ENCODE measurements at places on chromosomes 6 and 20.
A peak's percentile ranks its signal among the peaks of the same experiment; 100 is the strongest.

DNA sequence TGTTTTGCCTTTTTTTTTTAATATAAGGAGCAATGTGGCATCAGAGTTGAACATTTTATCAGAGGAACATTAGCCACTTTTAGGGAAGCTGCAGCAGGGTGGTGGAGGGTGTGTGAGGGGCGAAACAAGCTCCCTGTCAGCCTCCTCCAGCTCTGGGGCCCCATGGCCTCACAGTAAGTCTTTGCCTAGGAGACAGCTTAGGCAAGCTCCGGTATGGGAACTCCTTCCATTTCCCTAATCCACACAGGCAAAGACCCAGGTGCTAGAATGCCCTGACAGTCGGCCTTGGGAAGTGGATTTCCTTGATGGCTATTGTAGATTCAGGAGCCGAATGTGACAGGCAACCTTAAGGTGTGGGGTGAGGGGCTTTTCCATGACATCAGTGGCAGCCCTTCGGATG is 862 bp downstream of the PRND start:
- DNase-seq = no peak
- peaks cover 9% of the 10 kb centered on the region for H3K4me1 ChIP-seq
- H3K27ac ChIP-seq = no peak overlapping the region
- no peak overlapping the region for H3K4me3 ChIP-seq
- no peaks in the 10 kb centered on the region for H3K27me3 ChIP-seq
- no peaks in the 10 kb centered on the region for H3K36me3 ChIP-seq

DNA sequence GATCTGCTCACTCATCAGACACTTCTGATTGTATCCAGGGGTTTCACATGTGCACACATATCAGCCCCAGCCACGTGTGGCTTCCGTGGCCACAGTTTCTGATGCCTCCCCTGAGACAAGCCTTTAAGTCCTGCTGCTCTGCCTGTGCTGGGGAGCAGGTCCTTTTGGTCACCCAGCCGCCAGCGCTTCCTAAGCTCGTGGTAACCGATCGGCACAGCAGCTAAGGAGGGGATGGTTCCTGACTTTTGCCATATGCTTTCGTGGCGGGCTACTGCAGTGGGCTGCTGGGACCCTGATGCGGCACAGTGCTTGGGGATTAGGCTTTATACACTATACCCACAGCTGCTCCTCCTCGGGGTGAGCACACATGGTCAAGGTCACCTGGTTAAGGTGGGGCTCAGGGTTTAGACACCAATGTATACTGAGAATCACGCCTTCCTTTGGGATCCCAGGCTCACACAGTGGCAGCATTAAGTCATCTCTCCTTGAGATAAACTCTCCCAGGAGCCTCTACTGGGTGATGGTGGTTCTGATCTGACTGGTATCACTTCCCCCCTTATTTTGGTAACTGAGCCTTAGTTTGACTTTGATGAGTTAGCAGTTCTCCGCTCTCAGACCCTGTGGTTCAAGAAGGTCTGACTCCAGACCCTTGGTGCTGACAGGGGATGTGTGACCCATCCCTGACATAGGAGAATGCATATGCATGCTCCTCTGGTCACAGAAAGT is 85.9 kb upstream of the KCNG1 start:
- no peaks in the 10 kb centered on the region for H3K27me3 ChIP-seq
- H3K4me1 ChIP-seq = no peaks in the 10 kb centered on the region
- no peak overlapping the region for H3K4me3 ChIP-seq
- no peak for DNase-seq

- no peak overlapping the region for H3K4me3 ChIP-seq
- no peaks in the 10 kb centered on the region for H3K4me1 ChIP-seq
- H3K27me3 ChIP-seq = no peaks in the 10 kb centered on the region
- no peaks in the 10 kb centered on the region for H3K36me3 ChIP-seq
- no peak overlapping the region for H3K27ac ChIP-seq
Measured at GRCh38 chr6:29705389-29706231, 17.6 kb upstream of the HLA-F start.

GRCh38 chr6:41191569-41191968 is 9.4 kb downstream of the TREML2 start:
- H3K36me3 ChIP-seq = no peaks in the 10 kb centered on the region
- H3K4me3 ChIP-seq = no peak overlapping the region
- no peak overlapping the region for H3K27ac ChIP-seq
- DNase-seq = peak; percentile 87
- H3K4me1 ChIP-seq = no peaks in the 10 kb centered on the region
- no peaks in the 10 kb centered on the region for H3K27me3 ChIP-seq

- H3K4me3 ChIP-seq = no peak overlapping the region
- H3K36me3 ChIP-seq = no peaks in the 10 kb centered on the region
- no peak for DNase-seq
- no peaks in the 10 kb centered on the region for H3K27me3 ChIP-seq
Measured at GRCh38 chr6:70343313-70343712, 40.4 kb upstream of the COL9A1 start.

GRCh38 chr6:98929498-98930060 is 18.2 kb downstream of the FBXL4 start:
- H3K27me3 ChIP-seq = no peaks in the 10 kb centered on the region
- DNase-seq = no peak
- no peaks in the 10 kb centered on the region for H3K36me3 ChIP-seq
- no peak overlapping the region for H3K27ac ChIP-seq

DNA sequence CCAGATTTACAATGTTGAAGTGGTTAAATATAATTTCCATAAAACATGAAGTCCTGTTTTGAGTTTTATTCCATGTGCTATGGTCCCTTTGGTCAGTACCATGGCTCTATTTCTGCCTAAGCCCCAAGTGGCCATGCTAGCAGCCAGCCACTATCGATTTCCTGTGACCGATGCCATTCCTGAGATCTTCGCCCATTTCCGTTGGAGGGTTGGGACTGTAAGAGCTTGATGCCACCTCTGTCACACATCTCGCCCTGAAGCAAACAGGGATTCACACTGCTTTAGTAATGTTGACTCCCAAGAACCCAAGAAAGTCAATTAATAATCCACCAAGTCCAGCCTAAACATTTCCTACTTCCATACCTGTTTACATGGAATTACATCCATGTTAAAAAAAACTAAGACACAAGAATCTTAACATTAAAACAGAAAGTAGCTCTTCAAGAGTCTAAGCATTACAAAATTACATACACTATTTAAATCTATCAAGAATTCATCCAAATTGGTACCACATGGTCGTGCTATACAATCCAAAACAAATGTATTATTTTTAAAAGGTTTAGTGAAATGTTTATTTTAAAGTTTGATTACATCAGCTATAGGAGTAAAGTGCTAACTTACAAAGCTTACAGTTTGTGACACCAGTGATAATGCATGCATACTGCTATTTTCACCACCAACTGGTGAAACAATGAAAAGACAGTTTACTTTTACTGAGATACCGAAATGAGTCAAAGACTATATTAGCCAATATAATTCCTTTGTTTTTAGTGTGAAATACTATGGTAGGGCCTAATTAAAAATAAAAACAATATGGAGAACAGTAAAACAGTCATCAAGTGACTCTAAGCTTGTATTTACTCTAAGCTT is 2.5 kb downstream of the RBM39 start:
- H3K27me3 ChIP-seq = no peaks in the 10 kb centered on the region
- H3K4me1 ChIP-seq = peaks cover 4% of the 10 kb centered on the region
- H3K4me3 ChIP-seq = no peak overlapping the region

- no peaks in the 10 kb centered on the region for H3K27me3 ChIP-seq
- DNase-seq = no peak
- no peak overlapping the region for H3K4me3 ChIP-seq
Measured at GRCh38 chr6:43785220-43785752, 15.3 kb downstream of the VEGFA start.

- H3K4me1 ChIP-seq = peaks cover 10% of the 10 kb centered on the region
- no peak overlapping the region for H3K4me3 ChIP-seq
- DNase-seq = no peak
- H3K27ac ChIP-seq = no peak overlapping the region
- no peaks in the 10 kb centered on the region for H3K36me3 ChIP-seq
Measured at GRCh38 chr20:48761023-48761785, 66.6 kb downstream of the PREX1 start.

DNA sequence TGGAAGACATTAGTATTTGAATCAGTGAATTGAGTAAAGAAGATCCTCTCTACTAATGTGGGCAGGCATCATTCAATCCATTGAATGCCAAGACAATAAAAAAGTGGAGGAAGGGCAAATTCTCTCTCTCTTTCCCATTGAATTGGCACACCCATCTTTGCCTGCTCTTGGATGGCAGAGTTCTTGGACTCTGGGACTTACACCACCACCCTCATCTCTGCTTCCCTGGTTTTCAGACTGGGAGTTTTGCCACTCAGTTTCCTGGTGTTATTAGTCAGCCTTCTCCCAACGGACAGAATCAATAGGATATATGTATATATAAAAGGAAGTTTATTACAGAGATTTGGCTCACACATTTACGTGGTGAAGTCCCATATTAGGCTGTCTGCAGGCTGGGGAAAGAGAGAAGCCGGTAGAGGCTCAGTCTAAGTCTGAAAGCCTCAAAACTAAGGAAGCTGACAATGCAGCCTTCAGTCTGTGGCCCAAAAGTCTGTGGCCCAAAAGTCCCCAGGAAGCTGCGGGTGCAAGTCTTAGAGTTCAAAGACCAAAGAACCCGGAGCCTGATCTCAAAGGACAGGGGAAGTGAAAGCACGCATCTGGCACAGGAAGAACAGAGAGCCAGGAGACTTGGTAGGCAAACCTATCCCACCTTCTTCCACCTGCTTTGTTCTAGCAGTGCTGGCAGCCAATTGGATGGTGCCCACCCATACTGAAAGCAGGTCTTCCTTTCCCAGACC is 64.4 kb downstream of the SMPDL3A start:
- no peak overlapping the region for H3K27ac ChIP-seq
- no peaks in the 10 kb centered on the region for H3K36me3 ChIP-seq
- no peaks in the 10 kb centered on the region for H3K4me1 ChIP-seq
- H3K27me3 ChIP-seq = no peaks in the 10 kb centered on the region
- H3K4me3 ChIP-seq = no peak overlapping the region
- no peak for DNase-seq

DNA sequence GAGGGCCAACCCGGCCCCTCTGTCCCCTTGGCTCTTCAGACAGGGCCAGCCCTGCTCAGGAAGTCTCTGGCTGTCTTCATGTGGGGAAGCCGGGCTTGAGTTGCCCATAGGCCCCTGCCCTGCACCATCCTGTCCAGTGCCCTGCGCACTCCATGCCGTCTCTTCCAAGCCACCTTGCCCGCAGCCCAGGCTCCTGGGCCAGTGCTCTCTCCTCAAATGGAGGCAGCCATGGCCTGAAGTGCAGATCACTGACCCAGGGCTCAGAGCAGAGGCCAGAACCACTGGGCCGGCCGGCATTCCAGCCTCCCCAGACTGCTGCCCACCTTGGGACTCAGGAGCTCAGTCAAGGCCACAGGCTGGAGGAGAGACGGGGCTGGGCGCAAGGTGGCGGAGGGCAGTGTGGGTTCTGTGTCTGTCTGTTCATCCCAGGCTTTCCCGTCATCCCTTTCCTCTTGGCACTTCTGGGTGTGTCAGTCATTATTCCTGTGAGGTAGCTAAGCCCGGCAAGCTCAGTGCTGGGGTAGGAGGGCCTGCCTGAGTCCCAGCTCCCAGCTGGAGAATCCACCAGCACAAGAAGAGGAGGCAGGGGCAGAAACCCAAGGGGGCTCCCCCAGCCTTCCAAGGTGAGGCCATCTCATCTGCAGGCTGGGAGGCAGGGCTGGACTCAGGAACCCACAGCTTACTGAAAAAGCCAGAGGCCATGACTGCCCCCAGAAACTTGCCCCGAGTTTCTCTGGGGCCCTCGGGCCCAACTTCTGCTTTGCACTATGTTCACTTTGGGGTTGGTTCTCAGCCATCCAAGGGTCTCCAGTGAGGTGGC is 22.4 kb downstream of the SDCBP2 start:
- H3K4me3 ChIP-seq = no peak overlapping the region
- no peak overlapping the region for H3K27ac ChIP-seq
- H3K36me3 ChIP-seq = no peaks in the 10 kb centered on the region
- no peaks in the 10 kb centered on the region for H3K27me3 ChIP-seq
- no peak for DNase-seq

GRCh38 chr6:162053084-162053483 is 674.5 kb downstream of the PRKN start:
- no peak for DNase-seq
- H3K4me1 ChIP-seq = peaks cover 2% of the 10 kb centered on the region
- no peak overlapping the region for H3K4me3 ChIP-seq
- no peaks in the 10 kb centered on the region for H3K36me3 ChIP-seq

DNA sequence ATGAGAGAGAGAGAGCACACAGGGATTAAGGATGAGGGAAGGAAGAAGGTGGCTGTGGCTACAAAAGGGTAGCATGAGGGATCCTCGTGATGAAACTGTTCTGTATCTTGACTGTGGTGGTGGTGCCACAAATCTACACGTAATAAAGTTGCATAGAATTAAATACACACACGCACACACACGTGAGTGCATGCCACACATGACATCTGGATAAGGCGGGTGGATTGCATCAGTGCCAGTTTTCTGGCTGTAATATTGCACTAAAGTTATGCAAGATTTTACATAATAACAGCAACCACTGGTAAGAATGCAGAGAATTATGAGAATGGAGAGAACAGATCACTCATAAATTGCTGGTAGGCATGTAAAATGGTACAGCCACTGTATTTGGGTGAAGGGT is 16.9 kb upstream of the STK35 start:
- H3K36me3 ChIP-seq = no peaks in the 10 kb centered on the region
- no peak for DNase-seq
- H3K4me1 ChIP-seq = peaks cover 12% of the 10 kb centered on the region
- no peak overlapping the region for H3K4me3 ChIP-seq

GRCh38 chr6:78580923-78581322 is 286.4 kb upstream of the IRAK1BP1 start:
- H3K36me3 ChIP-seq = no peaks in the 10 kb centered on the region
- H3K4me3 ChIP-seq = no peak overlapping the region
- no peak for DNase-seq
- H3K4me1 ChIP-seq = no peaks in the 10 kb centered on the region

GRCh38 chr6:37426945-37427510 is 6.0 kb upstream of the CMTR1 start:
- DNase-seq = no peak
- H3K4me3 ChIP-seq = no peak overlapping the region
- H3K4me1 ChIP-seq = no peaks in the 10 kb centered on the region
- no peaks in the 10 kb centered on the region for H3K27me3 ChIP-seq
- no peaks in the 10 kb centered on the region for H3K36me3 ChIP-seq
- H3K27ac ChIP-seq = no peak overlapping the region

DNA sequence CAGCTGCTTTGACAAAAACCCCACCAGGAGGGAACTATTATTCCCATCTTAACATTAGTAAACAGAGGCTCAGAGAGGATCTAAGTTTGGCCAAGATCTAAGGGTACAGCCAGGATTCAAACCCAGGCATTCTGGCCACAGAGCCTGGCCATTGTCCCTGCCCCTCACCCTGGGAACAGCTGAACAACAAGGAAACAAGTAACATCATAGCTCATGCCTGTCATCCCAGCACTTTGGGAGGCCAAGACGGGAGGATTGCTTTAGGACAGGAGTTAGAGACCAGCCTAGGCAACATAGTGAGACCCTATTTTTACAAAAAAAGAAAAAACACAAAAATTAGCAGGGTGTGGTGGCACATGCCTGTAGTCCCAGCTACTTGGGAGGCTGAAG is 27.5 kb downstream of the TOX2 start:
- H3K4me1 ChIP-seq = peaks cover 3% of the 10 kb centered on the region
- DNase-seq = no peak
- no peaks in the 10 kb centered on the region for H3K36me3 ChIP-seq
- no peak overlapping the region for H3K27ac ChIP-seq
- no peak overlapping the region for H3K4me3 ChIP-seq

All from H1 (cell line).